ENCODE measurements at places on chromosomes 3 and 15. TPM values are rescaled to one million over a fixed set of nuclear protein-coding genes. Genes with fewer than 3 reads are reported as not detected.

The CLDN1 gene
- 2.4 TPM for total RNA-seq

The IQCF5 gene
- total RNA-seq, result not detected

The MED12L gene
- 0.32 TPM for total RNA-seq

The CCR4 gene
- 0.49 TPM for total RNA-seq

The MUC20 gene
- 170 TPM for total RNA-seq

The ARGFX gene
- total RNA-seq, result not detected

The WDR93 gene
- 0.13 TPM for total RNA-seq

The MAP2K5 gene
- total RNA-seq, result 20.2 TPM

DNA sequence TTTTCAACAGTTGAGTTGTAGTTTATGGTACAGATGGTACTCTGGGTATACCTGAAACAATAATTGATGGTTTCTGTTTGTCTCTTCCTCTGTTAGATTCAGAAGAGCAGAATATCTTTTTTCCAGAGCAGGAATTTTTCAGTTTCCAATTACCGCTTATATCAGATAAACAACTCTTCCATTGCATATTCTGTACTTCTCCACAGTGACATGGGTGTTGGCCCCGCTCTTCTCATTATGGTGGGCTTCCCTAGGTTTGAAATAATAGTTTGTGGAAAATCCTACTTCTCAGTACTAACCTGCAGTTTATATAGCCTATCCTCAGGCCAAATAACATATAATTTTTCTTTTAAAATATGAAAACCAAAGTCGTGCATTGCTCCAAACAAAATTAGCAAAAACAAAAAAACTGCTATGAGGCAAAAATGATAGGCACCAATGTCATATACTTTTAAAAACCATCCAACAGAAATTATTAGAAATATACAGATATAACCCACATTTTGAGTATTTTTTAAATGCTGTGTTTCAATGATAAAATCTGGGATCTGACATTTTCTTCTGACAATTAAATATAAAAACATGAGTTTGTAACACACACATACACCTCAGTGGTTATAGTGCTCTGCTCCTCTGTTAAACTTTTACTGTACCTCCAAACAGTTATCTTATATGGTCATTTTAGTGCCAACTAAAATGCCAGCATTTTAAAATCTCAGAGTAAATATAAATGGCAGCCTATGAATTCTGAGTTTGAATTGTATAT, 56.8 kb downstream of the CMSS1 start:
- no peak for DNase-seq
- H3K27me3 ChIP-seq, result no peaks in the 10 kb centered on the region
- H3K4me3 ChIP-seq, result peak overlapping the region; percentile 61
- H3K4me1 ChIP-seq, result no peaks in the 10 kb centered on the region

GRCh38 chr3:94137377-94137776, 74.5 kb downstream of the NSUN3 start:
- no peak for DNase-seq
- no peak overlapping the region for H3K27ac ChIP-seq
- no peaks in the 10 kb centered on the region for H3K4me1 ChIP-seq
- H3K27me3 ChIP-seq, result no peaks in the 10 kb centered on the region

DNA sequence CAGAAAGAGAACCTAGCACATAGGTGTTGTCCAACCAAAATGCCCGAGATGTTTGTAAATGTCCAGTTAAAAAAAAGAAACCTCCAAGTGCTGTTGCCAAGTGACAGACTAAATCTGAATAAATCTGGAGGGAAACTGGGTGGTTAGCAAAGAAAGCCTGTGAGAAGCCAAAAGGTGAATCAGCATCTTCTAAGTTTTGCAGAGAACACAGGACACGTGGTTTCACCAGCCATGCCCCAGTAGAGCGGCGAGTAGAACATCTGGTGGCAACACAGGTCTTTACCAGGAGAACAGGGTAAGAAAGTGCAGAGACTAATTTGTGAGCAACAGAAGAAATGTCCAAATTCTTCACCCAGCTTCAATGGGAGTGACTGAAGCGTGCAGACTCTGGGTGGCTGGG, 986.0 kb downstream of the ROBO2 start:
- H3K4me3 ChIP-seq, result no peak overlapping the region
- H3K27me3 ChIP-seq, result no peaks in the 10 kb centered on the region
- H3K4me1 ChIP-seq, result no peaks in the 10 kb centered on the region
- H3K36me3 ChIP-seq, result no peaks in the 10 kb centered on the region
- no peak overlapping the region for H3K27ac ChIP-seq
- DNase-seq, result no peak

- no peak for DNase-seq
- H3K4me3 ChIP-seq, result no peak overlapping the region
- no peak overlapping the region for H3K27ac ChIP-seq
- H3K36me3 ChIP-seq, result no peaks in the 10 kb centered on the region
- no peaks in the 10 kb centered on the region for H3K27me3 ChIP-seq
- no peaks in the 10 kb centered on the region for H3K4me1 ChIP-seq
Measured at GRCh38 chr3:50661321-50661837, 13.3 kb upstream of the DOCK3 start.

GRCh38 chr15:70741107-70741531, 22.2 kb downstream of the UACA start:
- no peak overlapping the region for H3K4me3 ChIP-seq
- no peaks in the 10 kb centered on the region for H3K27me3 ChIP-seq
- peaks cover 3% of the 10 kb centered on the region for H3K4me1 ChIP-seq

GRCh38 chr3:40524222-40524567, 565 bp upstream of the ZNF621 start:
- peak overlapping the region; percentile 82 for H3K27ac ChIP-seq
- H3K36me3 ChIP-seq, result no peaks in the 10 kb centered on the region
- DNase-seq, result no peak
- H3K4me1 ChIP-seq, result peaks cover 3% of the 10 kb centered on the region

DNA sequence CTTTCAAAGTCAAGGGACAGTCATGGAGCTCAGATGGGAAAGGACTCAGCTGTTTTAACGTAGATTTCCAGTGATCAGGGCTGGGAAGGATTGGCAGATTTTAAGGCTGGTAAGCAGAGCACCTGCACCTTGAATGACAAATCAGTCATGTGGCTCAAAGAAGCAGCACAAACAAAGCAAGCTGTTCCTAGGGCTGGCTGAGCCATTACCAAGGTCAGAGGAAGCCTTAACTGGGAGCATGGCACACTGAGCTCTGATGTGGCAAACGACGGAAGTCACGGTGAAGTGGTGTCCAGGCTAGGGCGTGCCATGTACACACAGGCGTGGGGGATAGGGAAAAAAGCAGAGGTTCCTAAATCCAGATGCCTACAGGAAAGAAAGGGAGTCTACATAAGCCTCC, 84.6 kb upstream of the PFN2 start:
- no peaks in the 10 kb centered on the region for H3K27me3 ChIP-seq
- H3K27ac ChIP-seq, result no peak overlapping the region
- DNase-seq, result no peak
- no peaks in the 10 kb centered on the region for H3K4me1 ChIP-seq
- no peak overlapping the region for H3K4me3 ChIP-seq

- no peak overlapping the region for H3K27ac ChIP-seq
- no peak overlapping the region for H3K4me3 ChIP-seq
- no peaks in the 10 kb centered on the region for H3K4me1 ChIP-seq
- H3K27me3 ChIP-seq, result no peaks in the 10 kb centered on the region
Measured at GRCh38 chr3:20914310-20914709, 728.3 kb upstream of the SGO1 start.

DNA sequence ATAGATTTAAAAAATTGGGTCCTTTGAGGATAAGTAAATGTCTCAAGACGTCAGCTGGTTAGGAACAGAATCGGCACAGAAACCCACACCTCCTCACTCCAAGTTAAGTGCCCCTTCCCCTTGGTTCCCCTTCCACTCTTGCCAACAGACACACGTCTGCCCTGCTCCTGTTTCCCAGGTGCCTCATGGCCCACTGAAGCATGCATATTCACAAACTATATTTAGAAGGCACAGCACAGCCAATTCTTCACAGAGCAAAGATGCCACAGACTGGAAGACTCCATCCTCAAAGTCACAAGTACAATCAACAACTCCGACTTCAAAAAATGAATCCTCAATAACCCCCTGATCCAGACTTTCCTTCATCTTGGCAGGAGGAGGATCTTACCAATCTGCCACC, 295.4 kb upstream of the NR2F2 start:
- H3K4me1 ChIP-seq, result no peaks in the 10 kb centered on the region
- H3K4me3 ChIP-seq, result no peak overlapping the region
- H3K27me3 ChIP-seq, result no peaks in the 10 kb centered on the region
- no peak overlapping the region for H3K27ac ChIP-seq
- no peaks in the 10 kb centered on the region for H3K36me3 ChIP-seq

DNA sequence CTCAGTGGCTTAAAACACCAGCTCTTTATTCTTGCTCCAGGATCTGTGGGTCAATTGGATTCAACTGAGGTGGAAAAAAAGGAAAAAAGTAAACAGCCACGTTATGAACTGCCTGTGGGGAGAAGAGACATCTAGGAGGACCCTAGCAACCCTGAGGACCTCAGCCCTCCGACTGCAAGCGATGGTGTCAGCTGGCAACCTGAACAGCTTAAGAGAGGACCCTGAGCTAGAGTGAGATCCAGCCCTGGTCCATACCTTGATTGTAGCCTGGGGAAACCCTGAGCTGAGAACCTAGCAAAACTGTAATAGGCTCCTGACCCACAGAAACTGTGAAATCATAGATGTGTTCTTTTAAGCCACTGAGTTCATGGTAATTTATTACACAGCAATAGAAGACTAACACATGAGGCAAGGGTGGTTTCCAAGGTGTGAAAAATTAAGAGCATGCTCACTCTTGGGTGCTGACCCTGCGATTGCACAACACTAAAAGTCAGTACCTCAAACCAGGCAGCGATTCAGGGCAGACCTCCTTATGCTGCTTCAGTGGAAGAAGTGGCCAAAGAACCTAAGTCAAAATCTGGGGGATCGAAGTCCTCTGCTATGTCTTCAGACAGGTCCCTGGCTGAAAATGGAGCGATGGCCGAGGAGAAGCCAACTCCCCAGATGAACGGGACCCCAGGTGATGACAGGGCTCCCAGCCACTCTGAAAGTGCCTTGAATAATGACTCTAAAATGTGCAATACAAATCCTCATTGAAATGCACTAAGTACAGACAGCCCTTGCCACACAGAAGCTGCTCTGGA, 57.7 kb downstream of the GASK1A start:
- H3K4me1 ChIP-seq, result no peaks in the 10 kb centered on the region
- no peak for DNase-seq
- no peaks in the 10 kb centered on the region for H3K36me3 ChIP-seq
- no peaks in the 10 kb centered on the region for H3K27me3 ChIP-seq

DNA sequence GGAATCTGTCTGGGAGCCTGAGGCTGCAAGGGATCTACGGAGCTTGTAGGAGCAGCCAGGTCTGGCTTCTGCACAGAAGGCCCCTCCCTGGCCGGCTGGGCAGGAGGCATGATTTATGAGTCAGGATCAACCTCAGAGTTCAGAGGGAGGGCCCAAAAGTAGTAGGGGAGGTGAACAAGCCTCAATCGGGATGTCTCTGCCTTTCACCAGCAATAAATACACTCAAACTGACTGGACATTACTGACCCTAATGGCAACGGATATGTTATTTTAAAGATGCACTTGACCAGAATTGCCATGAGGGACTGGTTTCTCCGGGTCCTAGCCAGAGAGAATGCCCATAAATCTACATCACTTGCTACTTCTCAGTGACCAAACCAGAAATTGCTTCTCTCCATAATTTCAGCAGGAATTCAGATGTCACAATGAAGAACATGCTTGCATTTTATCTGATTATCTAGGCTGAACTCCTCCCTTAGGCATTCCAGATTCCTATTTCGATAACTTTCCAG, 109.6 kb upstream of the LMOD3 start:
- no peak overlapping the region for H3K27ac ChIP-seq
- H3K4me3 ChIP-seq, result no peak overlapping the region
- H3K27me3 ChIP-seq, result no peaks in the 10 kb centered on the region
